8988T (cell line): ENCODE measurements at places on chromosomes 11 and 22.

DNA sequence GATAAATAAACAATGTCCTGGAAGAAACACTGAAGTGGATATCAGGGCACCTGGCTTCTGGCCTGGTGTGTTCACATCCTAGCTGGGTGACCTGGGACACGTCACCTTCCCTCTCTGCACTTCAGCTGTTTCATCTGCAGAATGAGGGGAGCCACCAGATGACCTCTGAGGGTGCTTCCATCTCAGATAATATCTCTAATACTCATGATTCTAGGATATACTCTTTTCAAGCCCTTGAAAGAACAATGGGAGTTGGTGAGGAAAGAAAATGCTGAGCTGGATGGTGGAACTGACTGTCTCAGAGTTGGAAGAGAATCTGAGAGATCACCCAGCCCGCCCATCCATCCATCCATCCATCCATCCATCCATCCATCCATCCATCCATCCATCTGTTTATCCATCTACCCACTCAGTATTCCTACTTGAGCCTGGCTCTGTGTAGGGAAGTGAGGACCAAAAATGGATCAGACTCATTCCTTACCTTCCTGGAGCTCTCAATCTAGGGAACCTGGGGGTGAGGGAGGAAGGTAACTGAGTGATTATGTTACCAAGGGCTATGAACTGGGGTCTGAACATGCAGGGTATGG lies 28.2 kb upstream of the LIPT2 start:
- DNase-seq, result no peak

DNA sequence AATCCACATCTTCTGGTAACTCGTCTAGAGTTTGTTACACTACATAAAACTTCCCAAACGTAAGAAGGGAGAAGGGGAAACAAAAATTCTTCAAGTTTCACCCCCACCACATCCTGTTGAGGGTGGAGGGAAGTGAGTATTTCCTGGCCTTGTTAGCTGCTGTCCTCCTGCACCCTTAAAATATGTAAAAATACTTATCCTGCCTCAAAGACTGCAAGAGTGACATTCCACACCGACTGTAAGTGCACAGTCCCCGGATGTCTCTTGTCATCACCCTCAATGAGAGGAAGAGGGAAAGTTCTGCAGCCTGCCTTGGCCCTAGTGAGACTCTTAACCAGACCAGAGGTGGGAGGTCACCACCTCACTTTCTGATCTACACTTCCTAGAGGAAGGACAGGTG lies 3.3 kb downstream of the TMEM121B start:
- DNase-seq, result no peak

- no peak for DNase-seq
Observed at GRCh38 chr11:70333261-70333660, 62.8 kb downstream of the PPFIA1 start.

DNA sequence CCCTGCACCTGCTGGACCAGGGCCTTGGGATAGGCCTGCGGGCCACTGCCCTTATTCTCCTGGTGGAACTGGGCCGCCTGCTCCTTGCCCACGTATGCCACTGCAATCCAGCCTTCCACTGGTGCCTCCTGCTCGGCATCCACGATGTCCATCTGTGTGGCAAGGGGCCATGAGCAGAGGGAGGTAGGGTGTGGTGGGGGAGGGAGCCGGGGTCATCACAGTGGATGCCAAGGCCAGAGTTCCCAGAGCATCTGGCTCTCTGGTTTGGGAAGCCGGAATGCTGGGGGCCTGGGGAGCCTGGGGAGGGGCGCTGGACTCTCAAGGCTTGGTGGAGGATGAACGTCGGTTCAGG lies 627 bp downstream of the RNF215 start:
- DNase-seq, result no peak

GRCh38 chr11:72069200-72069599 lies 11.1 kb downstream of the NUMA1 start:
- no peak for DNase-seq

DNA sequence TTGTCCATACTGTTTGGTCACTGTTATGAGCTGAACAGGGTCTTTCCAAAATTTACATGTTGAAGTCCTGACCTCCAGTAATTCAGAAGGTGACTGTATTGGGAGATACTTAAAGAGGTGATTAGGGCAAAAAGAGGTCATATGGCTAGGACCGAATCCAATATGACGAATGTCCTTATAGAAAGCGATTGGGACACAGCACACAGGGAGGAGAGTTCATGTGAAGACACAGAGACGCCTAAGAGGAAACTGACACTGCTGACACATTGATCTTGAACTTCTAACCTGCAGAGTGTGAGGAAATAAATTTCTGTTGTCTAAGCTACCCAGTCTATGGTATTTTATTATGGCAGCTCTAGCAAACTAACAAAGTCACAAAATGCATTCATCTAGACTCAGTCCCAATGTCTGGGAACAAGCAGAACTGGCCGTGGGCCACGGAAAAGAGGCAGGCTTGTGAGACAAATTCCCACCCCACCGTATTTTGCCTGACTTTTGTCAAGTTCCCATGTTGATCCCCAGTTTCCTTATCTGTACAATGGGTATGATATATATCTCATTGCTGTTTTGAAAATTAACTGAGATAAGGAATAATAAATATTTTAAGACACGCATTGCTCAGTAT lies 295.0 kb downstream of the NTM start:
- no peak for DNase-seq

DNA sequence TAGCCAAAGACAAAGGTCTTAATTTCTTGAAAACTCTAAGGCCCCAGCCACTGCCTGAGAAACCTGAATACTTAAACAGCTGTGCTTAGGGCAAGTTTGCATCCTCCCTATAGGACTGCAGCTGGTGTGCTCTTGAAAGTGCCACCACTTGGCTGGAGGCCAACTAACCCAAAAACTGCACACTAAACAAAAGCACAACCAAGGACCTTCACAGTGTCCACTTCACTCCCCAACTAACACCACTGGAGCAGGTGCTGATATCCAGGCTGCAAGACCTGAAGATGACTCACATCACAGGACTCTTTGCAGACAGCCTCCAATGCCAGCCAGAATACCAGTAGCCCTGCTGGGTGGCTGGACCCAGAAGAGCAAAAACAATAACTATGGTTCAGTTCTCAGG lies 357.7 kb upstream of the ARHGAP42 start:
- no peak for DNase-seq

DNA sequence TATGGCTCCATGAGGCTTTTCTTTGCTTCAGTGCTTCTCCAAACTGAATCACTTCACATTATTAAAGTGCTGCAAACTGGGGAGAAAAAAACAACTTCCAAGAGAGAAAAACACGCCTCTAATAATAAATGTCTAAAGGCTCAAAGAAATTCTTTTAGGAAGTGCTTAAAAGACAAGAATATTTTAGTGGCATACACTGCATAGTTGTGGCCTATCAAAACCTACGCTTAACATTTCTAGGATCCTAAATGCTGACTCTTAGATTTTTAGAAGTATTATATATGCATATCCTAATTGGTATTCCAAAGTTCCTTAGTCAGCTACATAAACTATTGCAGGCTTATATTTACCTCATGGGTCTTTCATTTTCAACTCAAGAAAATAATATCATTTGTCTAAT lies 879.0 kb upstream of the CCDC90B start:
- no peak for DNase-seq

DNA sequence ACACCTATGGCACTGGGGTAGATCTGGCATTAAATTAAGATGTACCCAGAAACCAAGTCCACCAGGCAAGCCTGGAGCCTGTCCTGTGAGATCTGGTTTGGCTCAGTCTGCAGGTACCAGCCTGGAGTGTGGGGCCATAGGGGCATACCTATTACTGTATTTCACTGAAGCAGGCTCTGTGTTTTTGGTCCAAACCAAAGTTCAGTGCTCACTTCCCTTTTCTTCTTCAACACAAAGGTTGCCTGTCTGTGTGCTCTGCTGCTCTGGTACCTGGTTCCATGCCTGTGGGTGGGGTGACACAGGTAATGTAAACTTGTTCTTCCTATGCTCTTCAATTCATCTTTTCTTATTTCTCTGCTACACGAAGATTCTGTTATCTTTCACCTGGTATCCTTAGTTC lies 19.8 kb upstream of the GLYATL2 start:
- no peak for DNase-seq

DNA sequence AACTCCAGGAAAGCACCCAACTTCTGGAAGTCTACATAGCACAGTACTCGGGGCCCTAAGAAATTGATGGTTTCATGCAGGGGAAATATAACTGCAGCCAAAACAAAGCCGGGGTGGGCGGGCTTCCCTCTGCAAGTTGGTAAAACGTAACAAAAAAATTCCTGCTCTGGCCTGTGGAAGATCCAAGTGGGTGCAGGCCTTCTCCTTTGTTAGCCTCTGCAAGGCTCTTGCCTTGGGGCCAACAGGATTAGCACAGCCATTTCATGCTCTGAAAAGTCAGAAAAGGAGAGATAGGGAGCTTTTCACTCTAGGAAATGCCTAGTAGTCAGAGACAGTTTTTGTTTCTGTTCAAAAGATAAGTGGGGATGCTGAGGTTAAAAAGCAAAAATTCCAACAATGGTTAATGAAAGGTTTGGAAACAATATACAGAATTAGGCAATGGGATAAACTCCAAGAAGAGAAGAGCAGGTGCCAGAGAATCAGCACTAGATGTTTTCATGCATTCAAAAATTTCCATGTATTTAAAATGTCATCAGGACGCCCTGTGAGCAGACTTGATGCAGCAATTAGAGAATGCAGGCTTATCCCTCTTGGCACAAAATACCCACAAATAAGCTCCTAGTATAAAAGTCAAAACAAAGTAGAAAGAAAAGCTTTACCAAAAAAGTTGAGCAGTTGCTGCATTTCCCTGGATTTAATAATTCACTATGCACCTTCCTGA lies 72.3 kb upstream of the CHRM4 start:
- no peak for DNase-seq

DNA sequence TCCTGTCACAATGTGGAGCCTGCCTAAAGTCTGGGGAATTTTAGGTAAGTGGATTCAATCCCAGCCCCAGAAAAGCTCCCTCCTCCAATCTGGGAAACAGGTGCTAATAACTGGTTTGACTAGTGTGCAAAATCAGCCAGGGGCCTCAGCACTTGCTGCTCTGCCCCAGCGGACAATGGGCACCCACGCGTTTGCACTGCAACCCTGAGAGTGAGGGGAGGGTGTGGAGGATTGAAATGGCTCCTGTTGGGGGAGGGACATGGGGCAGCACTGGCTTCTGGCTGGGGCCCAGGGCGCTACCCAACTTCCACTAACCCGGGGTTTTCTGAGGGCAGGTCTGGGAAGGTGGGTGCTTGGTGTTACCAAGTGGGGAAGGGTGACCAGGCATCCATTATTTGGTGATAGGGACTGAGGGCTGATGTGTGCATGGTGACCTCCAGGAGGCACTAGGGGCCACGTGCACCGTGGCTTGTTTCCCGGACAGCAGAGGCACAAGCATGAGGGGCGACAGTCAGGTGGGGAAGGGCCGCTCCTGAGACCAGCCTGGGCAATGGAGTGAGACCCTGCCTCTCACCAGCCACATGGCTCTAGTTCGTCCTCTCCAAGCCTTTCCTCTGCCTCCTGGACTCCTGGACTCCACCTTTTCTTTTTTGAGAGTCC lies 4.3 kb upstream of the PNPLA5 start:
- DNase-seq, result no peak

DNA sequence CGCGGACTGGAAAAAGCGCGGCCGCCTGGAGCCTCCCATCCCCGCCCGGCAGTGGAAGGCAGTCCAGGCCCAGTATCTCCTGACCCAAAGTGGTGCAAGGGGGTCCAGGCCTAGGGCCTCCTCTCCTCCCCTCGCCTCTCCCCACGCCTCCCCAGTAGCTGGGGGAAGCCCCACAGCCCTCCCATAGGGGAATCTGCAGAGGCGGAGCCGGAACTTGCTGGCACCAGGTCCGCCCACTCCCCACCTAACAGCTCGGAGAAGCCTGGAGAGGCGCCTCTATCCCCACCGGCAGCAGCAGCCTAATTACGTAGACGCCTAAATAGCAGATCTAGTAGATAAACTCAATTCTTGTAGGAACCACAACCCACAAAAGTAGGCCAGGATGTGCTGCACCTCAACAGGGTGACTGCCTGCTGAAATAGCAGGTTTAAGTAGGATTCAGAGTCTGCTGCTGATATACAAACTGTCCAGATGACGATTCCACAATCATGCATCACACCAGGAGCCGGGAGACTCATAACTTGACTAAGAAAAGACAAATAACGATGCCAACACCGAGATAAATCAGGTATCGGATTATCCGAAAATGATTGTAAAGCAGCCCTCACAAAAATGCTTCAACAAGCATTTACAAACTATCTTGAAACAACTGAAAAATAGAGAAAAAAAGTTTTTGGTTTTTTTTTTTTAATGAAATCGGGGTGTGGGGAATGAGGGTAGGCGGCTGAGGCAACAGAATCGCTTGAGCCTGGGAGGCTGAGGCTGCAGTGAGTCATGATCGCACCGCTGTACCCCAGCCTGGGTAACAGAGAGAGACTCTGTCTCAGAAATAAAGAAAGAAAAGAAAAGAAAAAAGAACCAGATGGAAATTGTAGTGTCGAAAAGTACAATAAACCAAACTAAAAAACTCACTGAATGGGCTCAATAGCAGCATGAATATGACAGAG lies 11.4 kb upstream of the BRD1 start:
- DNase-seq, result no peak

DNA sequence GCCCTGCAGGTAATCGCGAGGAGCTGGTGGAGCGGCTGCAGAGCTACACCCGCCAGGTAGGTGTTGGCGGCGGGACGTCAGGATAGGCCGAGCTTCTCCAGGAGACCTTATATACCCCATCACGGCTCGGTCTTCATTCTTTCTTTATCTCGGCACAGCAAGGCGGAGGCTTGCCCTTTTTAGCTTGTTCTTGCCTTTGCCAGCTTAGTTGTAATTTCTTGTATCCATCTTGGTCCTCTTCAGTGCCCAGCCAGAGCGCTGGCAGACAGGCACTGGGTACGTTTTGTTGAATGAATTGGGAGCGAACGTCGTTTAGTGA lies 459 bp downstream of the SF3B2 start:
- no peak for DNase-seq

DNA sequence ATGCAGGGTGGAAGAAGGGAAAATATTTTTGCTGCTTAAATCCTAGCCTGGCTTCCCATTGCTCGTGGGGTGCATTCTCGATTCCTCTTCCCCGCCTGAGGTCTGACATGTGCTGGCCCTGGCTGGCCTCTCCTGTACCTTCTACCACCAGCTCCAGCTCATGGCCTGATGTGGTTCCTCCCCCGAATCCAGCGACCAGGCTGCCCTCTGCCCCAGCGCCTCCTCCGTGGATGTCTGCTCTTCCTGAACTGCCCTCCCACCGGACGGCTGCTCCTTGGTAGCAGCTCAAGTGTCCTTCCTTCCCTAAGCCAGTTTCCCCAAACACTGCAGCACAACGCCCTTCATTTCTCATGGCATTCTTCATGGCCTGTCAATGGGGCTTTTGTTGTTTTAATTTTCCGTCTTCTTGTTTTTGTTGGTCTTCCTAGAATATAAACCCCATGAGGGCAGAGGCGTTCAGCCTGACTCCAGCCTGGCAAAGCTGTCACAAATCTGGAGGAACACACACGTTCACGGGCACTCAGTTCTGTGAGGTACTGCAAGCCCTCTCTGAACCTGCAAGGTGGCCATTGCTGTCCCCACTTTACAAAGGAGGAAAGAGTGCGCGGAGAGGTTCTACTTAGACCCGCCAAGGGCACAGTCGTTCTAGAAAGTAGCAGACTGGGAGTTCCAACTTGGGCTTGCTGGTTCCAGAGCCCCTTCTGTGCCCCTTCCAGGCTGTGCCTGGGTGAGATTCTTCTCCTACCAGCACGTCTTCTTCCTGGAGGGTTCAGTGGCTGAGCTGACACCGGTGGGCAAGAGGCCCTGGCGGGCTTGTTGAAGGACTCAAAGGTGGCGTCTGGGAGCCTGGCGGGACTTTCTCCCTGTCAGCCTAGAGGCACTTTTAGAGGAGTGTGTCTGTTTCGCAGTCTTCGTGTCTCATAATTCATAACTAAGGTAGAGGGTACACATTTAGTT lies 953 bp upstream of the LRP5 start:
- DNase-seq, result no peak
